ENCODE measurements at places on chromosomes 6 and 20.

- no peak for DNase-seq
These were observed 236.8 kb upstream of the RREB1 start for GRCh38 chr6:6870921-6871320.

DNA sequence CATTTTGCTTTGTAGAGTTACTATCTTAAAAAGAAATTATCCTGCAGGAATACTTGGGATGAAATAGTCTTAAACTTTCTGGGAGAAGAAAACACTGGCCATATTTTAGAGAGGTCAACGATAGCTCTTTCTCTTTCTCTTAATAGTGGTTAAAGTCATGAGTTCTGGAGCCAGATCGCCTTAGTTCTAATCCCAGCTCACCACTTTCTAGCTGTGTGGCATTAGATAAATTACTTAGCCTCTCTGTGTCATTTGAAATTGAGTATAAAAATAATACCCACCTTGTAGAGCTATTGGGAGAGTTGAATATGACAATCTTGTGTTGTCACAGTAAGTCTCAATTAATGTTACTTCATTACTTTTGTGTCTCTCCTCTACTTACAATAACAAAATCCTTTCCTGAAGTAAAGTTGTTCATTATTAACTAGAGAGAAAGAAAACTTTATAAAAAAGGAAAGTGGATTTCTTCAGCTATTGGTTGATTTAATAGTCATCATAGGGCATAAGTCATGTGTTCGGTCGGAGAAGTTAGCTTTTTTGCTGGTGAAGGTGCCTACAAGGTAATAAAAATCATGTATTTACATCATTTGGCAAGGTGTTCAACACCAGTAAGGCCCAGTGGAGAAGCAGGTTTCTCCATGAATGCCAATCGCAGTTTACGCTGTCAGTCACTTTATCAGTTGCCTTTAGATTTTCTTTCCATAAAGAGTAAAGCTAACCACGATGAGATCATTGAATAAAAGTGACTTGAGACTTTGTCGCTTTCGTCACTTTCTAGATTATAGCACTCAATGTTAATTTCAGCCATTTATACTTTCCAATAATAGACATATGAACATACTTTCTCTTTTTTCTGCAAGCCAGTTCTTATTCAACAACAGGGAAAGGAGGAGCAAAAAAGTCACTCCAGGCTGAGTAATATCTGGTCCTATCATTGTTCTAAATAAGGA is 2.0 kb downstream of the NEDD9 start:
- no peak for DNase-seq

- DNase-seq = no peak
These were observed 343.4 kb downstream of the SMOC2 start for GRCh38 chr6:168784426-168784825.

GRCh38 chr6:93182938-93183479 is 236.3 kb downstream of the EPHA7 start:
- no peak for DNase-seq

DNA sequence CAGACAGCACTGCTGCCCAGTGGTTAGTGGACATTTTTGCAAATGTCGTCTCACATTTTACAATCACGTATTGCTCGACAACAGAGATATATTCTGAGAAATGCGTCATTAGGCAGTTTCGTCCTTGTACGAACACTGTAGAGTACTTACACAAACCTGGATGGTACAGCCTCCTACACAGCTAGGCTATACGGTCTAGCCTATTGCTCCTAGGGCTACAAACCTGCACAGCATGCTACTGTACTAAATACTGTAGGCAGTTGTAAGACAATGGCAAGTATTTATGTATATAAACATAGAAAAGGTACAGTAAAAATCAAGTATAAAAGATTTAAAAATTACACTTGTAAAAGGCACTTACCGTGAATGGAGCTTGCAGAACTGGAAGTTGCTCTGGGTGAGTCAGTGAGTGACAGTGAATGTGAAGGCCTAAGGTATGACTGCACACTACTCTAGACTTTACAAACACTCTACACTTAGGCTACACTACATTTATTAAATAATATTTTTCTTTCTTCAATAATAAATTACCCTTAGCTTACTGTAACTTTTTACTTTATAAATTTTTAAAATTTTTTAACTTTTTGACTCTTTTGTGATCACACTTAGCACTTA is 43.1 kb downstream of the ALDH5A1 start:
- no peak for DNase-seq

DNA sequence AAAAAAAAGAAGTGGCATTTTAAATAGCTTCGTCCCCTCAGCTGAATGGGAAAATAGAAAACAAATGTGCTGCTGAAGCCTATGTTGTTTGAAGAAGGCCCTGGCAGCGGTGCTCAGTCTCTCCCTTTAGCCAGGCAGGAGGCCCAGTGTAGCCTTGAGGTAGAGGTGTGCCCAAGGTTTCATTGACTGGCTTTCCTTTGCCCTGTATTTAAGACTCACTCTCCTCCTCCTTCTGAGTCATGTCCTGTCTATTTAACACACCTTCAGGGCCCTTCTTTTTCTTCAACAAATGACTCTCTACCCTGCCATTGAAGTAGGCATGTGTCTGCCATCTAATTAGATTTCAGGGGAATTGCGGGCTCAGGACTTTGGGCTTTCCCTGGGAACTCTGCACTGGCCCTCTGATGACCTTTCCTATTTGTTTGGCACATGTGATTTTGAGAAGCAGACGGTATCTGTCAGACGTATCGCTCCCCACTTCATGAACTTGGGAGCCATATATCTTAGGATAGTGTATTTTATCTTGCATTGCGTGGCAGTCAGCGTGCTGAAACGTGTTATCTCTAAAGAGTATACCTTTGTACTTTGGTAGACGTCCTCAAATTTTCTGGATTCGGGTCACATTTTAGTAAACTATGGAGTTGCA is 4.3 kb downstream of the TJAP1 start:
- no peak for DNase-seq

DNA sequence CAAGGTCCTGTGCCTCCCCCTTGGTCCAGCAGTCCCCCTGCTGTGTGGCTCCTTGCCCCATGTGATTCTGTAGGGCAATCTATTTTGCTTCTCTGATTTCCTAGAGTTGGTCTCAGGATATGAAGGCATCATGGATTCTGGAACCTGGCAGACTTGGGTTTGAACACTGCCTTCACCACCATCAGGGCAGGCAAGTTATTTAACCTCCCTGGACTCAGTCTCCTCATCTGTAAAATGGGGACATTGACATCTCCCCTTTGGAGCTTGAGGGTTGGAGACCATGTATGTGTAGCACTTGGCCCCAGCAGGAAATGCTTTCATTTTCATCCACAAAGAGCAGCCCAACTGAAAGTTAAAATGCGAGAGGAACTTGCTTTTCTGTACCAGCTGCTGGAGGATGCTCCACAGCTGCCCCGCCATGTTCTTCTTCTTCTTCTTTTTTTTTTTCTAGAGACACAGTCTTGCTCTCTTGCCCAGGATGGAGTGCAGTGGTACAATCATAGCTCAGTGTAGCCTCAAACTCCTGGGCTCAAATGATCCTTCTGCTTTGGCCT is 6.7 kb downstream of the TOX2 start:
- no peak for DNase-seq

- no peak for DNase-seq
These were observed 150.6 kb downstream of the RPS12 start for GRCh38 chr6:132964868-132965382.

- no peak for DNase-seq
These were observed 43.0 kb upstream of the PKHD1 start for GRCh38 chr6:52130440-52130839.

DNA sequence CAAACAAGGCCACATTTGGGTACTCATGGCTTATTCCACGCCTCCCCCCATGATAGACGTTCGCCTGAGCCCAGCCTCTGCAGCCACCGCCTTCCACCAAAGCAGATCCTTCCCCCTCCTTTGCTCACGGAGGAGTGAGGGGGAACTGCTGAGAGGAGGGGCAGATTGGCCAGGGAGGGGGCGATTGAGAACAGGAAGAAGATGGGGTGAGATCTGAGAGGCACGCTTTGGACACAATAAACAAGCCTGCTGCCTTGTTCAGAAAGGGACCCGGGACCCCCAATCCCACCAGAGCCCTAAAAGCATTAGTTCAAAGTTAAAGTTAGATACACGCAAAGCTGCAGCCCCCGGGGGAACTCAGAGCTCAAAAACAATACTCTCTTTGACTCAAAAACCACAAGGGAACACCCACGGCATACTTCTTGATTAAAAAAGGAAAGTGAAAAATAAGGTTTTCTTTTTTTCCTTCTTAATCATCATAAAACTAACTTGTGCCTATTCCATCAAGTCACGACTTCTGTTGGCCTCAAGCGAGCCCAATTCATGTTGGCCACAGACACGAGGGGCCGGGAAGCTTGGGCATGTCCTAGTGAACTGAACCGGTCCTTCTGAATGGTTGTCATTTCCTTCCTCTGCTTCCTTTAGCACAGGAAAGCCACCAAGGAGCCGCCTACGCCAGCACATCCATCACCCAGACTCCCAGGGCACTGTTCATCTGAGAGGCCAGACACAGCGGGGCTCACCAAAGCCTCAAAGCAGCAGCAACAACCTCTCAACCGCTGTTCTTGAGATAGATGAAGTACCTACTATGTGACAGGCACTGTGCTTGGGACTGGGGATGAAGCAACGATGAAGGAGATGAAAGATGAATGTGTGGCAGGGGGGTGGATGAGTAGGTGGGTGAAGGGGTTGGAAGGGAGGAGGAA is 44.7 kb downstream of the NFATC2 start:
- peak; percentile 35 for DNase-seq

DNA sequence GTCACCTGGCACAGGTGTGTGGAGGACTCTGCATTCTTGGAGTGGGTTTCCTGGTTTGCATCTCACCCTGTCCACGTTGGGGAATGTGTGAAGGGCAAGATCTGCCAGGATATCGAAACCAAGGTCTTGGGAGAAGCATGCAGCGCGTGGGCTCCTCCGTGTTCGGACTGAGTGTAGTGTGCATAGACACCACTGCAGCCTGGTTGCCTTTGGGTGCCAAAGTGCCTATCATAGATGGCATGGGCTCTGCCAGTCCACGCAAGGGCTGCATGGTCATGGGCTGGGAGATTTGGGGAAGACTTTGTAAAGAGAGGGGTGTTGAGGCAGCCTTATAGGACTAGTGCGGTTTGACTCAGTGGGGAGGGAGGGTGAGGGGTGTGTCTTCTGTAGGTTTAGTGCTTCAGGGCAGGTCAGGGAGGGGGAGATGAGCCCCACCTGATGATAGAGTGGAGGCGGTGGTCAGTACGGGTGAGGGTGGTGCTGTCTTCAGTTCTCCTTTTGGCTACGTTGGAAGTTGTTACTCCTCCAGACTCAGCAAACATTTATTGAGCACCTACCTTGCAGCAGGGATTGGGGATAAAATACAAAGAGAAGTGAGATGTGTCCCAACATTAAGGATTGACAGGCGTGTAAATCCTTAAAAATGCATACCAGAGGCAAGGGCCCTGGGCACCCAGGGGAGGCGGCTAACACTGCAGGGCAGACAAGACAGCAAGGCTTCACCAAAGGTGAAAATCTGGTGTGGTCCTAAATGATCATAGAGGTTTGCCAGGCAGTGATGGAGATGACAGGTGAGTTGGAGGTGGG is 28.3 kb downstream of the DUSP22 start:
- no peak for DNase-seq

GRCh38 chr6:169162752-169163407 is 90.8 kb downstream of the THBS2 start:
- no peak for DNase-seq

DNA sequence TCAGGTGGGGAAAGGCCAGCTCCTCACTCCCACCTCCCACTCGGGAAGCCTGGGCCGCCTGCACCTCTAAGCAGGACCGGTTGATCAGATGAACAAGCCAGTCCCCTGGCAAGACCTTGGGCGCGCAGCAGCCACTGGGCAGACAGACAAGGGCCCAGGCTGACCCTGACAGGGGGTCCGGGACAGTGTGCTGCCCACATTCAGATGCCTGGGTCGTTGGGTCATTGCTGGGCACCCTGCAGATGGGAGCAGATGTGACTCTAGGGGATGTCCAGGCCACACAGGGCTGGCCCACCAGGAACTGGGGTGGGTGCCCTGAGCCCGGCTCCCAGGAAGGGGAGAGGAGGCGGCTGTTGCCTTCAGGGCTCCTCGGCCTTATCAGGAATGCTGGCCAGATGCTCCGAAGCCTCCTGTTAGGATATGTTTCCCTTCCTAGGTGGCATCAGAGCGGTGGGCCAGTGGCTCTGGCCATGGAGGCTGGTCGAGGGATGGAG is 17.3 kb upstream of the FRMD1 start:
- DNase-seq = no peak

DNA sequence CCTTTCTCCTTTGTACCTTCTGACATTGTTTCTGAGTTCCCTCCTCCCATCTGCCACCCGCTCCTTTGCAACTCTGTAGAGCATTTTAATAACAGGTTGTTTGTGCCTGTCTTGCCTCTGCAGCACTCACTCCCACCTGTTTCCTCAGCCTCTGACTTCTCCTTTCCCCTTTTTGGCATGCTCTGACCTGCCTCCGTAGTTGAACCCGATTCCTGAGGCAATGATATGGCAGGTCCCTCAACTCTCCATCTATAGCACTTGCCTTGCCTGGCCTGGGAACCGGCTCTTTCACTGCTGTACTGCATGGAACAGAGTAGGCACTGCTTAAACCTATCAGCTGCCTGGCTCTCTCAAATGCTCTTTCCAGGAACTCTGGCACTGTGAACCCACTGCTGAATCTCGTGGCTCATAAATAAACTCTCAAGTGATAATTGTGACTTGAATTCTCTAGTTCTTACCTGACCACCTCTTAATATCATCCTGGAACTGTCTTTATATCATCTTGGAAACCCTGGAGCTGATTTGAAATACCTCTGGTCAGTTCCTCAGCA is 50.3 kb downstream of the UTRN start:
- no peak for DNase-seq

- no peak for DNase-seq
These were observed 1588.0 kb downstream of the GRIK2 start for GRCh38 chr6:102981490-102982015.

- DNase-seq = peak; percentile 22
These were observed 20.0 kb downstream of the PNLDC1 start for GRCh38 chr6:159819932-159820640.

DNA sequence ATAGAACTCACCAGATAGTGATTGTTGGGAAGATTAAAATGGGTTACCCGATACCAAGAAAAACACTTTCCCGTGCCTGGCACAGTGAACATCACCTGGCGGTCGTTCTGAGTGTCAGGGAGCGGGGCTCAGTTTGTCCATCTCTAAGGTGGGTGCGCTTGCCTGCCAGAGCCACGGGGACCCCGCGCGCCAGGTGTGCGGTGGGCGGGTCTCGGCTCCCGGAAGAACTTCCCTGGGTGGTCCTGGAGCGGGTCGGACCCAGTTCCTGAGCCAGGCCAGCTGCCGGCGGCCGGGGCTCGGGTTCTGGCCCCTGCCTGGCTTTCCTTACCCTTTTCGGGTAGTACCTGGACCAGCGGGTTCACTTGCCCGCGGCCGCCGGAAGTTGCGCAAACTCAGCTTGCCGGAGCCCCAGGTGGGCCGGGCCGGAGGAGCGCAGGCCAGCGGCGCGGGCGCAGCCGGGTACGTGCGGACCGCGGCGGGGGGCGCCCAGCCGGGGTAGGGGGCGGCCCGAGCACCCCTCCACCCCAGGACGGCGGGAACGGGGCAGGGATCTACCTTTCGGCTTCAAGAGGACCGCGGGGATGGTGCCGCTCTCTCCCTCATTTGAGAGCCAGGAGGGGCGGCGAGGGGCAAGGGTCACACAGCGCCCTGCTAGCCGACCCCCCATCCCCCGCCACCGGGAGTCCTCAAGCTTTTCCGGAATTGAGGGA is 7.5 kb downstream of the FAM110A start:
- no peak for DNase-seq

GRCh38 chr6:147149092-147149491 is 55.1 kb upstream of the STXBP5 start:
- DNase-seq = no peak

- DNase-seq = no peak
These were observed 82.7 kb downstream of the DLL1 start for GRCh38 chr6:170208182-170208601.

Measured in CD4-positive, alpha-beta T cell treated with Interleukin-15 for 4 hours (primary cell).